ENCODE measurements at places on chromosomes 6 and 20. TPM values are rescaled to one million over a fixed set of nuclear protein-coding genes. Genes with fewer than 3 reads are reported as not detected.

DNA sequence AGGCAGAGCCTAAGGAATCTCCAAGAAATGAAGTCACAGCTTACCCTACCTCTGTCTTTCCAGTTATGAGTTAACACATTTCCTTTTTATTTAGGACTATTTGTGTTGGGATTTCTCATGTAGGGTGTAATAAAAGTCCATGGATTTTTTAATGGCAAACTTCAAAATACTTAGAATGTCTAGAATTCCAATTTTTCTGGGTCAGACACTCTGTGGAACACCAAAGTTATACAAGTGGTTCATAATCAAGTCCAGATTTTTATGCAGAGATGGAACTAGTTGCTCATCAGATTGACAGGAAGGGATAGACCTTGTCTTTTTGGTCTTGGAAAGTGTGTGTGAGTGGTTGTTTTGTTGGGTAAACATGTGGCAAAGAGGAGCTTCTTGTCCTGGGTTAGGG, 303.5 kb upstream of the RNF24 start:
- DNase-seq, result no peak

DNA sequence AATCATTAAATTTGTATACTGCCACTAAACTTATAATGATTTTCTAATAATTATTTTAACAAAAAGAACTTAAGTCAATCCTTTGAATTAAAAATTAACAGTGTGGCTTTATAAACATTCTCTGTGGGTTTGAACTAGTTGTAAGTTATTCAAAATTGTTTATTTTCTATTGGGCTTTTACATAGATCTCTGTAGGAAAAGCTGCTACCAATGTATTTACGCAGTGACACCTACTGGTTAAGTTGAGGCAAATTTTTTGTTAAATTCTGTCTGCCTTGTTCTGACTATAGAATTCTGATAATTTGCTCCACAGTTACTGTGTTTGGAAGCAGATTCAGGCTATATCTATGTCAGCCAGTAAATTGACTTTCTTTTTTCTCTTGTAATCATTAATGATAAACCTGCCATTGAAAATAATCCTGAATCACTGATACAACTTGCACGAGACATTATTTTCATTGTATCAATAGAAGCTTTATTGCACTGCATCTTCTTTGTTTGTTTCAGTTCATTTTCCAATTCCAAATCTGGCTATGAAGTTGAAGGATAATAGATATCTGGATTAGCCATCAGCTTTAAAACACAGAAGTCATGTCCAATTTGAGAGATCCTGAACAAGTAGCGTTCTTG, 66.0 kb upstream of the UTRN start:
- no peak for DNase-seq

DNA sequence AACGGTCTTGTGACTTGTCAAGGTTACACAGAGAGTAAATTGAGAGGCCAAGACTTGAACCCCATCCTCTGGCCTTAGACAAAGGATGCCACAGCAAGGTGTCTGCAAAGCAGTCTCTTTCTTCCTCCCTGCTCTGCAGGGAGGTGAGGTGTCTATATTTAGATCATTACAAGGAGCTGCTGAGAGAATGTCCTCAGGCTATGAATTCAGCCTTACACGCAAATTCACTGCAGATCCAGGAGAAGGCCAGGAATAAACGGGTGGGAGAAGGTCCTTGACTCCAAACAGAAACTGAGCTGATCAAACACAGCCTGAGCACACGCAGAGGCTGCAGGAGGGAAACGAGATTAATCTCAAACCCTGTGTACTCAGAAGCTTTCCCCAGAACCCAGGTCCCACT, 48.6 kb upstream of the PTPRT start:
- DNase-seq, result no peak

- no peak for DNase-seq
Observed at GRCh38 chr6:44059359-44060346, 67.6 kb downstream of the MRPL14 start.

The MRAP2 gene
- total RNA-seq, result not detected

The BPI gene
- not detected for total RNA-seq

The CTCFL gene
- total RNA-seq, result not detected
